COR-L47 (cell line): ENCODE measurements at places on chromosomes 7 and 10.
A peak's percentile ranks its signal among the peaks of the same experiment; 100 is the strongest.

- no peak for DNase-seq
These were observed 131.5 kb upstream of the JCAD start for GRCh38 chr10:30190577-30191552.

GRCh38 chr10:45581216-45581549 lies 91.4 kb downstream of the ZFAND4 start:
- DNase-seq, result no peak

GRCh38 chr10:91771907-91772306 lies 26.3 kb upstream of the TNKS2 start:
- DNase-seq, result no peak

- no peak for DNase-seq
These were observed 54.9 kb upstream of the ZNF800 start for GRCh38 chr7:127447326-127447945.

DNA sequence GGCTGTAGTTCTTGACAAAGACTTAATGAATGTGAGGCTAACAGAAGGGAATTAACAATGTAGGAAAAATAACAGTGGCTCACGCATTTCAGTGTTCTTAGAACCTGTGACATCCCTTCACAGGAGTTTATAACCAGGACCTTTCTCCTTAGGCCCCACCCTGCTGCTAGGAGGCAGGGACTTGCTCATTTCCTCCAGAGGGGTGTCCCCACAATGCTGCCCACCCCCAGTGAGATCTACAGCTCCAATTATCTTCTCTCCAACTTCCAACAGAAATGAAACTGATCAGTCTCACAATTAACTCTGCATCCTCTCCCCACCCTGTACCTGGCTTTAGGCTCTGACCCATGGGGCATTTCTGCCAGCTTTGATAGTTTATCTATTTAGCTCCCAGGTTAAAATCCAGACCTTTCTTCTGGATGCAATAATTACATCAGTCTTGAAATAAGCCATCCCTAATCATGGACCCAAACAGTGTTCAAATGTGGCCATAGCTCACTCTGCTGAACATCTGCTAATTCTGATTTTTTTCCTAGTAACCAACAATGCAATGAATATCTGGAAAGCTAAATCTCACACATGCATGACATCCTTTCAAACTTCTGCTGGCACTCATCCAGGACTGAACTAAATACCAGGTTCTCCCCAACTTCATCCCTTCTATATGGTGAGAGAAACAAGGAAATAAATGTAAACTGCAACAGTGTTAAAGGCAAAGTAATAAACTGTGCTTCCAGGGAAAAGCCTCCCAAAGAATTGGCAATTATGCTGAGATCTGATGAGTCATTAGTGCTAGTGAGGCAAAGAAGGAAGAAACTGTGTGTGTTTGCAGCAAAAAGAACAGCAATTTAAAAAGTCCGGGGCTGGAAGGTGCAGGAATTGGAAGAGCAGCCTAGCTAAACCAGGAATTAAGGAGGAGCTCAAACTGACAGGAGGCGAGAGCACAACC lies 64.6 kb downstream of the HERPUD2 start:
- DNase-seq, result no peak

- no peak for DNase-seq
These were observed 34.3 kb upstream of the DNAJB12 start for GRCh38 chr10:72389014-72389413.

GRCh38 chr7:148912758-148913541 lies 28.9 kb upstream of the EZH2 start:
- no peak for DNase-seq

- DNase-seq, result no peak
These were observed 21.5 kb downstream of the RBM33 start for GRCh38 chr7:155665957-155666287.

DNA sequence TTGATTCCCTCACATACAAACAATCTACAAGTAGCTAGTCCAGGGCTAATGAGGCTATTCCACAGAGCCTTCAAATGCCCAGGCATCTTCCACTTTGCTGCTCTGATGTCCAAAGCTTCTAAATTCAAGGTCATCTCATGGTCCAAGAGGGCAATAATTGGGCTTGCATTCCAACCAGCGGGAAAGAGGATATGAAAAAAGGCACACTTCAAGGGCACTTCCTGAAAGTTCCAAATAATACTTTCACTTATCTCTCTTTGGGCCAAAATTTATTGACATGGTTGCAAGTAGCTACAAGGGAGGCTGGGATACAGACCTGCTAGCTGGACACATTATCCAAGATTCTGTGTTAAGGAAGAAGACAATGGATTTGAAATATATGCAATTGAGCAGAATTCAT lies 25.2 kb upstream of the APBB1IP start:
- no peak for DNase-seq

GRCh38 chr7:5667391-5667790 lies 114.1 kb downstream of the RNF216 start:
- DNase-seq, result no peak

- peak; percentile 6 for DNase-seq
These were observed 13.4 kb downstream of the HEPACAM2 start for GRCh38 chr7:93212881-93213280.

DNA sequence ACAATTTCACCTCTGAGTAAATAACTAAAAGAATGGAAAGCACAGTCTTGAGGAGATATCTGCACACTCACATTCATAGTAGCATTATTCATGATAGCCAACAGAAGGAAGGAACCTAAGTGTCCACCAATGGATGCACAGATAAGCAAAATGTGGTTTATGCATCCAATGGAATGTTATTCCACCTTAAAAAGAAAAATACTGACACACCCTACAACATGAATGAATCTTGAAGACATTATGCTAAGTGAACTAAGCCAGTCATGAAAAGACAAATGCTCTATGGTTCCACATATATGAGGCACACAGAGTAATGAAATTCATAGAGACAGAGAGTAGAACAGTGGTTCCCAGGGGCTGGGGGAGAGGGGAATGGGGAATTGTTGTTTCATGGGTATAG lies 6.5 kb upstream of the CCSER2 start:
- no peak for DNase-seq

DNA sequence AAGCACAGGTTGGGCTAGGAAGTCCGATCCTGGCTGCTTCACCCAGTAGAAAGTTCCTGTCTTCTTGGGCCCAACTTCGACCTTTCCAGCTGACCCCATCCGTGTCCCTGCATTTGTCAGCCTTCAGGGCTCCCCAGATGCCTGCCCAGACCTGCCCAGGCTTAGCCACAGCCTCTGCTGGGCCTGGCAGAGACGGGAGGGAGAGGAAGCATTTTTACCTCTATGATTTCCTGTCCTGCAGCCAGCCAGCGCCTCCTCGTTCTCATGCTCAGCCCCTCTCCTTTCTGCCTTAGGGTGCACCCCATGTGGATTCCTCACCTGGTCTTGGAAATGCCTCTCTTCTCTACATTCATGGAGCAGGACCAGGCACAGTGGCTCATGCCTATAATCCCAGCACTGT lies 3.7 kb downstream of the METTL27 start:
- DNase-seq, result no peak

GRCh38 chr7:76292213-76292573 lies 10.3 kb upstream of the HSPB1 start:
- DNase-seq, result no peak

DNA sequence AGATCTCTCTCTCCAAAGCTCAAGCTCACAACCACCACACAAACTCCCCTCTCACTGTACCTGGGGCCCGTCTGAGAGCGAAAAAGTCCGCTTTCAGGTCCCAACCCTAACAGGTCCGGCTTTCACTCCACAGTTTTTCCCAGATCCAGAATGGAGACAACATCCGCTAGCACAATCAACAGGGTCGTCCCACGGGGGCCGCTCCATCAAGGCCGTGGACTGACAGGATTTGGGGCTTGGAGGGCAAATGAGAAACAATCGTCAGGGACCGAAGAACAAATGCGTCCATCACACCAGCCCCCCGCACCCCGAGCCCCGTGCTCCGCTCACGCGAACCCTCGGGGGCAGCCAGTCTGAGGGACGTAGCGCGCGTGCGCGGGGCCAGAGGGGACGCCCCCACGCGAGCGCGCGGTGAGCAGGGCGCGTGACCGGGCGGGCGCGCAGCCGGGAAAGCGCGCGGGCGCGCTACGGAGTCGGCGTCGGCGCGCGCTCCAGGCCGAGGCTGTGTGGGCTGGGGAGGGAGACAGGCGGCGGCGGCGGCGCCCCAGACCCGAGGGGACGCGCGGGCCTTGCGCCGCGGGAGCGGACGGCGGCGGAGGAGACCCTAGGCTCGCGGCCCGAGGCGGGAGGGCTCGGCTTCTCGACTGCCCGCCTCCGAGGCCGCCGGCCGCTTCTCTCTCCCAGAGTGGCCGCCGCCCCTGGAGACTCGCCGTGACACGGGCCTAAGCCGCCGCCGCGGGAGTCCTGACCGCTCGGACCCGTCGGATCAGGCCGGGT lies at the start of gene SLK:
TSS of gene SLK (plus strand) at position 470 of the 777 bp plus-strand sequence. CDS start 606 bp downstream, outside the sequence.
- peak; percentile 45 for DNase-seq

DNA sequence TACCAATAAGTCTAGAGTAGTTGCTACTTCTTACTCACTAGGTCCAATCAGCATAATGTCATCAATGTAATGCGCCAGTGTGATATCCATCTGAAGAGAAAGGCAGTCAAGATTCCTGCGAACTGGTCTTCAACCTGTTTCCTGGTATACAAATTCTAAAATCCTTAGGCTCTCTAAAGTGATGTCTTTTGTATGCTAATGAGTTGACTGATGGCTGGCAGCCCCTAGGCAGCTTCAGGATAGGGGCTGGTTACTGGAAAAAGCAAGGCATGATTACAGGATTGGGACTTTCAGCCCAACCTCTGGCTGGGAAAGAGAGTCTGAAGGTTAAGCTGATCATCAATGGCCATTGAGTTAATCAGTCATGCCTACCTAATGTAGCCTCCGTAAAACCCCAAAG lies 250.2 kb upstream of the PTER start:
- DNase-seq, result no peak
